ENCODE measurements at places on chromosomes 6 and 20.

DNA sequence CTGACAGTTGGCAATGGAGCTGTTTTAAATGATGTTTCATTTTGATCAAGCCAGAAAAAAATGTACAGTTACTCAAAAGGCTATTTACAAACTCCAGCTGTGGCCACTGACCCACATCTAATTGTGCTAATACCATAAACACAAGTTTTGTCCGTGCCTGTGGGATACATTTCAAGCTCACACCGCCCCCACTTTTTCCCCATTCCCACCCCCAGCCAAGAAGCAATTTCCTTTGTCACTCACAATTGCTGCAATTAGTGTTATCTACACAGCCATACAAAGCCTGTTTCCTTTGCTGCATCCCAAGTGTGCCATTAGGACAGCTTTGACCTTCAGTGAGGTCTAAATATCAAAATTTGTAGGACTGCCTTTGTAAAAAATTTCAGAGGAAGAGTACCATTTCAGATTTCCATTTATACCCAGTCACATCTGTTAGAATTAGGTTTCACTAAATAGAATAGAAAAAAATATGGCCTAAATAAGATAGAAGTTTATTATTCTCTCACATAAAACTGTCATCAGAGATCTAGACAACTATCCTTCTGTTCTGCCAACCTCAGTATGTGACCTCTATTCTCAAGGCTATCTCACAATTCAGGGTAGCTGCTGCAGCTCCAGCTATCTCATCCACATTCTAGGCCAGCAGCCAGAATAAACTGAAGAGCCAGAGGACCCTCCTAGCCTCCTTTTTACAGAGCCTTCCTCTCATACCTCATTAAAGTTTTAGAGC, 202.6 kb downstream of the NFATC2 start:
- no peak for DNase-seq

- no peak for DNase-seq
These were observed 358 bp upstream of the PLTP start for GRCh38 chr20:45912344-45912682.

GRCh38 chr20:52405417-52405816, 213.8 kb upstream of the ZFP64 start:
- no peak for DNase-seq

- DNase-seq: no peak
These were observed 6.0 kb upstream of the PTK7 start for GRCh38 chr6:43070028-43070632.

DNA sequence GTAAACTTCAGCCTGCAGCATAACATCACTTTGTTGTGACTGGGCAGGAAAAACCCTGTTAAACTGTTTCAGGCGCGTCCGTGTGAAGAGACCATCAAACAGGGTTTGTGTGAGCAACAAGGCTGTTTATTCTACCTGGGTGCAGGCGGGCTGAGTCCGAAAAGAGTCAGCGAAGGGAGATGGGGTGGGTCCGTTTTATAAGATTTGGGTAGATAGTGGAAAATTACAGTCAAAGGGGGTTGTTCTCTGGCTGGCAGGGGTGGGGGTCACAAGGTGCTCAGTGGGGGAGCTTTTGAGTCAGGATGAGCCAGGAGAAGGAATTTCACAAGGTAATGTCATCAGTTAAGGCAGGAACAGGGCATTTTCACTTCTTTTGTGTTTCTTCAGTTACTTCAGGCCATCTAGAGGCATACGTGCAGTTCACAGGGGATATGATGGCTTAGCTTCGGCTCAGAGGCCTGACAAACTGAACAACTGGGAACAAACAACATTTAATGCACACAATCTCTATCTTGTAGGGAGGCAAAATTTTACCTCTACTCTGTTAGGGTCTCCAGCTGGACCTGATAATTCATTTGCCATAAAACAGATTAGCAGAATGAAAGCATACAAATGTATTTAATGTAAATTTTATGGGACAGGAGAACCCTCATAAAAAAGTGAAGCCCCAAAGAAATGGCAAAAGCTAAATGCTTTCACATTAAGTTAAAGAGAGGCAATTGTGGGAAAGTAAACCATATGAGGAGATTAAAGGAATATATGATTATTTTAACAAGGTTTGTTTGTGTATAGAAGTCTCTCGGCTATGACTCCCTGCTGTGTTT, 58.3 kb upstream of the HFE start:
- DNase-seq: no peak

DNA sequence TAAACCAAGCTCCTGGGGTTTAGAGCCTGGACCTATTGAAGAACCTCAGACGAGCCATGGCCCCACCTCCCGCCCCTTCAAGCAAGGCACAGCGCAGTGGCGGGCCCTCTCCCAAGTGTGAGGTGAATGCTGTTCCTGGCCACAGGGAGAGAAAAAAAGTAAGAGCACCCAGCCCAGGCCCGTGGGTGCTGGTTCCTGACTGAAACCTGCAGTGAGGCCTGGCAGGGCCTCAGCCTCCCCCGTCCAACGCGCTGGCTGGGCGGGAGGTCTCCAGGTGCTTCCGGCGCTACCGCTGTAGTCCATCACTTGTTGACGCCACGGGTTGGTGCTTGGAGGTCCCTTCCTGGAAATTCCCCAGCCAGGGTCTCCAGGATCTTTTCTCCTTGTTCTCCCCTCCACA, 5.5 kb upstream of the FAM83C start:
- no peak for DNase-seq

GRCh38 chr20:9177278-9177677, 108.4 kb downstream of the PLCB4 start:
- no peak for DNase-seq

DNA sequence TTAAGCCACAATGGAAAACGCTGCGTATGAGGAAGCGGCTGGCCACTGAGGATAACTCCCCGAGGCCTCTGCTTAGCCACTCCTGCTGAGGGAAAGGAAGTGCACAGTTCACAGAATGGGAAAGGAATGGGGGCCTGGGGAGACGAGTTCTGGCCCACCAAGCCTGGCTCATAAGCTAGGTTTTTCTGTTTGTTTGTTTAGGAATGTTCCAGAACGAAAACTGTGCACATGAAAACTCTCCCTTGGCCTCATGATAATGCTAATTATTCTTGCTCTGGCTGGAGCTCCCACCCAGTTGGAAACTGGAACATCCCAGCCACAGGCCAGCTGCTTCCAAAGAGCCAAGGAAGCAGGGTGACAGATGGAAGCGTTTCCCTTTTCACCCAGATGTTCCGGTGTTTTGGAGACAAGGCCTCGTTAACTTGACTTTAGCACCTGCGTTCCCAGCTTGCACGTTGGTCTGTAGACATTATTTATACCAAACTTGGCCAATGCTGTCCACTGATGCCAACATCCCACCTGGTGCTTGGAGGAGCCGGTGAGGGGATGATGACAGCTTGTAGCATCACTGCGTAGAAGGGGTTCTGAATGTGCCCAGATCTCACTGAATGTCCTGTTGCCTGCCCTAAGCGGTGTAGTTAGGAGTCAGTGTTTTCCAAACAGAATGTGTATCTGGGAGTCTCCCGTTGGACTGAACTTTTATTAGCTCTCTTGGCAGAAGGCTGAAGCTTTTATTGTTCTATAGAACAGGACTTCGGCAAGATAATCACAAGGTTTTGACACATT, 34.5 kb downstream of the APCDD1L start:
- DNase-seq: no peak

GRCh38 chr20:19129976-19130612, 82.3 kb upstream of the SLC24A3 start:
- no peak for DNase-seq

DNA sequence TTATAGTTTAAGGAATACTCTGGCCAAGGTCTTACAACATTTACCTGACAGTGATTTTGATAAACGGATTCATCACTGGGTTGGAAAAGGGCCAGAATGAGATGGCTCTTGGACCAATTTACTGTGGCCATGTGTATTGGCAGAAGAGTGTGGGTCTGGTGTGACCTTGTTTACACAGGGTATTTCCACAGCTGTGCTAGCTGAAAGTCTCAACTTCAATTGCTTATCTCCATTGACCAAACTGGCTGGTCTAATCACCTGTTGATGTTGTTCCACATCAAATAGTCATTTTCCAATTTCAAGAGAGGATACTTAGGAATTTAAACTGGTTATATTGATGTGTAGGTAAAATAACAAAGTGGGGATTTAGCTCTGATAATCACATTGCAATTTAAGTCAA, 501.6 kb upstream of the MAP3K7 start:
- no peak for DNase-seq

- no peak for DNase-seq
These were observed 103.1 kb upstream of the ADGRF1 start for GRCh38 chr6:47145212-47145611.

DNA sequence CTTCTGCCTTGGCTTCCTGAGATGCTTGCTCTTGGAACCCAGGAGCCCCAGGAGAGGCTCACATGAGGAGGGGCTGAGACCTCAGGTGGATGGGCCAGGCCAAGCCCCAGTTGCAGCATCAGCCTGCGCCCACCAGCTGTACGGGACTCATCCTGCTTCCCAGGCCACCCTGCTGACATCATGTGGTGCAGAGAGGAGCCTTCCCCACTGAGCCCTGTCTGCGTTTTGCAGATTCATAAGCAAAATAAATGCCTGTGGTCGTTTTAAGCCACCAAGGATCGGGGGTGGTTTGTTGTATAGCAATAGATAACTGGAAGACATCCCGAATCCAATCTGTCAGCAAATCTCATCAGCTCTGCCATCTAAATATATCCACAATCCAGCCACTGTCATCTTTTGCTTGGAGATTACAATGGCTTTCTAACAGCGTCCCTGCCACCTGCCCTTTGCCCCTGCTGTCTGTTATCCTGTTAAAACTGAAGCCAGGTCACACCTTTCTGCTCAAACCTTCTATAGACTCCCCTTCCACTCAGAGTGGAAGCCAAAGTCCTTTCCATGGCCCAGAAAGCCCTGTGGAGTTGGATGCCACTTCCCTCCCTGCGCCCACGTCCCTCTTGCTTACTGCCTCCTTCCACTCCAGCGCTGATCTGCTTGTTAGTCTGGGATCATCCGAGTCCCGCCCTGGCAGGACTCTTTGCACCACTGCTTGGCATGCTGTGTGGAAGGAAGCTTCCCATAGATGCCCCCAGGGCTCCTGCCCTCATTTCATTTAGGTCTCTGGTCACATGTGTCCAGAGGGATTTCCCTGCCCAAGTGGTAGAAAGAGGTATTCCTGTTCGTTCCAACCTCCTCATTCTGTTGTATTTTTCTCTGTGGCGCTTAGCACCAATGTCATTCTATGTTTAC, 24.0 kb upstream of the MLN start:
- no peak for DNase-seq

- DNase-seq: no peak
These were observed 514 bp downstream of the DEFB129 start for GRCh38 chr20:227439-228105.

GRCh38 chr20:57713505-57713903, 3.7 kb upstream of the PMEPA1 start:
- DNase-seq: no peak

DNA sequence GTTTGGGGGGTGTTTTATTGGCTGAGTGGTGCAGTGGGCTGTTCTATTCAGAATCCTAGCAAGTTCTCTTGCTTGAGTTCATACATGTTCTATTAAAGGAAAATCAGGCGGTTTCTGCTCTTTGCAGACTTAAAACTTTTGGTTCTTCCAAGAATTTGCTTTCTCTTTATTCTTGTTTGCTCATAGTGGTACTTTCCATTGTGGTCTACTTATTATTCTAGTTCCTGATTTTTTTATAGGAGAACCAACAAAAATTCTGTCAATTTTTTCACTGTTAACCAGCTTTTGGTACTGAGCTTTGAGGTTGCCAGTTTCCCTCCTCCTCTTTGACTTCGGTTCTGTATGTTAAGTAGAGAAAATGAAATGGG, 6.7 kb downstream of the AFDN start:
- DNase-seq: no peak

GRCh38 chr20:41249411-41250281, 67.9 kb downstream of the ZHX3 start:
- DNase-seq: no peak

- no peak for DNase-seq
These were observed 37.4 kb downstream of the COX4I2 start for GRCh38 chr20:31674895-31675827.

GRCh38 chr6:153435787-153436186, 304.7 kb upstream of the RGS17 start:
- DNase-seq: no peak

GRCh38 chr6:84141521-84141920, 85.9 kb downstream of the CEP162 start:
- no peak for DNase-seq

- DNase-seq: no peak
These were observed 17.4 kb upstream of the GTSF1L start for GRCh38 chr20:43744151-43744611.

DNA sequence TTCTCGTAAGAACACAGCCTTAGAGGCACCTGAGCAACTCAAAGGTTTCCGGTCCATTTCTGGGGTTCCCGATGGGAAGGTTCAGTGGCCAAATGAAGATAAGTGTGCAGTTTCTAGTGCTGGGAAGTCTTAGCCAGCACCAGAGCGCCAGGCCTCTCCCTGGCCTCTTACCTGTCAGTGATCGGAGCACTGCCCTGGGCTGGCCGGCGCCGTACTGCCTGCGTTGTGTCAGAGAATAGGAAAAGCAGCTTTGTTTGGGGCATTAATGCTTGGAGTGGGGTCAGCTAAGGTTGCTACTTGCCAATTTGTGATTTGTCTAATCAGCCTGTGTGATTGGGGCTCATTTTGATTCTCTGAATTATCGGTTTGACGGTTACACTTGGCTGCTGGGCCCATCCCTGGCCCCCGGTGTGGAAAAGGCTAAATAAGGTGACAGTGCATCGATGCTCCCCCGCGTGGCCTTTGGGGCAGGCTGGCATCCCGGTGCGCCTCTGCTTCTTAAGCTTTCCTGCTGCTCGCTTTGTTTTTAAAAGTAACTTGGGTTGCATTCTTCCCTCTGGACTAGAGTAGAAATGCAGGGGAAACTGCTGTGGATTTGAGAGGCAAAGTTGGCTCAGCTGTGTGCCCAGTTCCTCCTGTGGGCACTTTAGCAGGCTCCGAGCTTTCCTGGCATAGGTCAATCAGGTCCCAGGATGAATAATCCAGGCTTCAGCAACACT, 51.8 kb downstream of the TCP11 start:
- peak; percentile 78 for DNase-seq

DNA sequence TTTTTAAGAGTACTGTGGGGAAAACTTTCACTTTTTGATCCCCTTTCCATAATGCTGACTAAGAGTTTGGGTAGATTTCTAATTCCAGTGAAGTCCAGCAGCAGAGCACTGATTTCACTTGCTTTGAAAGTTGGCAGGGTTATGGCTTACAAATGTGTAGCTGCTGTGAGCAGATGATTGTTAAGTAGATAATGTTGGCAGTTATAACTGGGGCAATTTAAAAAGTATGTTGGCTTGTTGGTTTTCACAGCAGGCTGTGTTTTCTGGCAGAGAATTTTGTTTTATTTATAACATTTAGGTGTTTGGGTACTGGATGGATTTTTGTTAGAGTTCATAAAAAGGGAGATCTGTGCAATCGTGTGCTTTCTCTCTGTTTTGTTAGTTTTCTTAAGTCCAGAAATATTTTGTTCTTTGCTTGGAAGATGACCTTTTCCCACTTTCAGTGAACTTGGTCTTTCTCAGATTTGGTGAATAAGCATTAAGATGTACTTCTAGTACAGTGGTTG, 31.4 kb downstream of the AFDN start:
- DNase-seq: no peak

- DNase-seq: no peak
These were observed 68.6 kb downstream of the NRN1 start for GRCh38 chr6:5937936-5938706.

GRCh38 chr6:38320843-38321242, 318.9 kb downstream of the BTBD9 start:
- DNase-seq: no peak
